ENCODE measurements at places on chromosomes 6 and 20. TPM values are rescaled to one million over a fixed set of nuclear protein-coding genes. Genes with fewer than 3 reads are reported as not detected.

- no peak for DNase-seq
Measured at GRCh38 chr6:71190809-71191208, 97.8 kb upstream of the OGFRL1 start.

DNA sequence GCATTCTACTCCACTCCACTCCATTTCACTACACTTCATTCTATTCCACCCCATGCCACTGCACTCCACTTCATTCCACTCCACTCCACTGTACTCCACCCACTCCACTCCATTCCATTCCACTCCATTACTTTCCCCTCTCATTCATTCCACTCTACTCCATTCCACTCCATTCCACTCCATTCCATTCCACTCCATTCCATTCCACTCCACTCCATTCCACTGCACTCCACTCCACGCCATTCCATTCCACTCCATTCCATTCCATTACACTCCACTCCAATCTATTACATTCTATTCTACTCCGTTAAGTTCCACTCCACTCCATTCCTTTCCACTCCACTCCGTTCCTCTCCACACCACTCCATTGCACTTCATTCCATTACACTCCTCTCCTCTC lies 25.0 kb upstream of the DEFB125 start:
- no peak for DNase-seq

DNA sequence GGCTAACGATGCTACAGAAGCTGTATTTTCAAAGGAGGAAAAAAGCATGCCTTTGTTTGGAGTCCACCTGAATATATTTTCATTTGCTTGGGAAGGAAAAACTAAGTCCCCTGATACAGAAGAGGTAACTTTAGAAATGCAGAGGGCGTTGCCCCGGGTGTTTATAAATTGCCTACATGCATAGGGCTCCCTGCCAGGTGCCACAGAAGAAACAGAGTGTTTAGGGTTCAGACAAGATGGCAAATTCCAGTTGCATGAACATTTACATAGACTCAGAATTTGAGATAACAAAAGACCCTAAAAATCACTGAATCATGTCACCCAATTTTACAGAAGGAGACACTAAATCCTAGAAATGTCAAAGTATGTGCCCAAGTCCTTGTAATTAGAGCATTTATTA lies 19.9 kb downstream of the RIN2 start:
- no peak for DNase-seq

The ABHD16B gene
- not detected for total RNA-seq

The SYCP2 gene
- total RNA-seq = 5.8 TPM

DNA sequence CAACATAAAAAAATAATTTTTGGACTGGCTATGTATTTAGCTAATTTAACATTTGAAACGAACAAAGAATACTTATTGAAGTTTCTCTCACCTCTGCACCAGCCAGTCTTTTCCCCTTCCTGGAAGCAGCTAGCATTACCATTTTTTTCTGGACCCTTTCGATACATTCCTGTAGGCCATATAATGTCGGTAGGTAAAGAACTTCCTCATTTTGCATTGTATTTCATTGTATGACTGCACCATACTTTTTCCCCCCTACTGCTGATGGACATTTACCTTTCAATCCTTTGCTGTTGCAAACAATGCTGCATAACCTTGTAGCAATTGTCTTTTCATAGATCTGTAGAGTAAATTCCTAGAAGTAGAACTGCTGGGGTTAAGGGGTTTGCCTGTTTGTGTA lies 17.6 kb downstream of the CBFA2T2 start:
- no peak for DNase-seq

GRCh38 chr6:44216677-44217331 lies at the start of gene MYMX:
Gene MYMX (plus strand): TSS chr6:44216926. CDS start chr6:44217472, 546 bp downstream.
- peak; percentile 18 for DNase-seq

- peak; percentile 77 for DNase-seq
Measured at GRCh38 chr20:41392871-41393704, 26.5 kb upstream of the EMILIN3 start.

- DNase-seq = no peak
Measured at GRCh38 chr6:25315194-25316177, 36.3 kb downstream of the CARMIL1 start.
